ENCODE measurements at places on chromosomes 3 and 15.

GRCh38 chr3:71504250-71505036 lies 79.1 kb downstream of the FOXP1 start:
- DNase-seq = no peak

DNA sequence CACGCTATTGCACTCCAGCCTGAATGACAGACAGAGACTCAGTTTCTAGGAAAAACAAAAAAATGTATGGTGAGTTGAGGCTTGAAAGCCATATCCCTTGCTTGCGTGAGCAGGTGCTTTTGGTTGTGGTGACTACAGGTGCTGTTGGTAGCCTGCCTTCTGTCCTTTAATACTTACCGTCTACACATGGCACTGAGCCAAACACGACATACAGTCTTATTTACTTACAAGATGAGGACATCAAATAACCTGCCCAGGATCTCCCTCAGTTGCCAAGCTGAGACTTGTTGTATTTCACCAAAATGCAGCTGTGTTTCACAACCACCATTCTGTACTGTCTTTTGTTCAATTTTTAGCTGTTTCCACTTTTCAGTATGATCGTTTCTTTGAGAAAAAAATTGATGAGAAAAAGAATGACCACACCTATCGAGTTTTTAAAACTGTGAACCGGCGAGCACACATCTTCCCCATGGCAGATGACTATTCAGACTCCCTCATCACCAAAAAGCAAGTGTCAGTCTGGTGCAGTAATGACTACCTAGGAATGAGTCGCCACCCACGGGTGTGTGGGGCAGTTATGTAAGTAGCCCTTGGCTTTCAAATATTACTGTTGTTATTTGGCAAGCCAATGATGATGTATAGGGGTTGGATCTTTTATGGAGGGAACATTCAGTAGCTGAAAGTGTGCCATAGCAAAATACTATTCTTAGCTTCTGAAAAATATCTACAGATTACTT lies 6.5 kb downstream of the ALAS1 start:
- DNase-seq = no peak

GRCh38 chr3:111979434-111980038 lies 710 bp downstream of the ABHD10 start:
- no peak for DNase-seq

- DNase-seq = no peak
Observed at GRCh38 chr3:170442947-170443346, 24.3 kb downstream of the CLDN11 start.

DNA sequence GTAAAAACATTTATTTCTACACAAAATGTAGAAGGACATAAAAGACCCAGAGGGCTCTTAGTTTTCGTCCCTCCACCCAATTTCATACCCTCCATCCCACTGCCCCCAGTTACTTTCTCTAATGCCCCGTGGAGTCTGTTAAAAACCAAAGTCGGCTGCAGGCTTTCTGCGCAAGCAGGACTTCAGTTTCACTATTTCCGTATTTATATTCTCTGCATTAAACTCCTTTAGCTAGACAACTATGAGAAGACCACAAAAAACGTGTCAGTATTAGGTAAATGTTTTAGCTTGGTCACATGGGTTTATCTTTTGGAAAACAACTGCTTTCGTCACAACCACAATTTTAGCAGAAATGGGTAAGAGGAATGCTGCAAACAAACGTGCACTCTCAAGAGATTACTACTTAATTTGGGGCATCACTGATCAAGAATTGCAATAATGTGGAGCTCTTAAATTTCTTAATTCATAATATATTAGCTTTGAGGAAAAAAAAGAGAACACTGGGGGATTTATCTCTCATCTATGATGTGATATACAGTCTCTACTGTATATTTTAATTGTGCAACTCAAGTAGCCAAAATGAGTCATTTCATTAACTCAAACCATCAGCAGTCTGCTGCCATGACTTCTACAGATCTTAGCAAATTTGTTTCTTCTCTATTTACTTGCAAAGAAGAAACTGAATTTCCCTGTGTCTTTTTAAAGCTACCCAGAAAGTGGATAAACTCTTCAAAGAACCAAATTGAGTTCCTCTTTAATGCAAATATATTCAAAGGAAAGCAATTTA lies 740 bp upstream of the NSMCE3 start:
- DNase-seq = no peak
